ENCODE measurements at places on chromosomes 7 and 10.

GRCh38 chr7:134375206-134375605, 58.5 kb upstream of the SLC35B4 start:
- DNase-seq, result no peak

DNA sequence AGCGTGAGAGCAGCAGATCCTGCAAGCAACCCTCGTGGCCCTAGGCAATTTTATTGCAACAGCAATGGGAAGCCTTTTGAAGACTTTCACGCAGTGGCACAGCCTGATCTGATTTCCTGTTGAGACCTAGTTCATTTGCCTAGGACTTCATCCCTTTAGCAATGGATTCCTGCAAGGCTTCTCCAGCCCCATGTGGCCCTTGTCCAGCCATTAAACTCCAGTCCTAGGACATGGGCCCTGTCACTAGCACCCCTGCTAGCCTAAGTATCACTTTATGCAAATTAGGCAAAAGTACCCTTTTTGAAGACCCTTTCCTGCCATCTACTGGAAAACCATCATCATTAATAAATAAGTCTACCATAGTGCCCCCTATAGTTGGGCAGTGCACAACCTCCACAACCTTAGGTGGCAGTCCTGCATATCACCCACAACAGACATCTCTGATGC, 379.4 kb downstream of the GALNT17 start:
- no peak for DNase-seq

DNA sequence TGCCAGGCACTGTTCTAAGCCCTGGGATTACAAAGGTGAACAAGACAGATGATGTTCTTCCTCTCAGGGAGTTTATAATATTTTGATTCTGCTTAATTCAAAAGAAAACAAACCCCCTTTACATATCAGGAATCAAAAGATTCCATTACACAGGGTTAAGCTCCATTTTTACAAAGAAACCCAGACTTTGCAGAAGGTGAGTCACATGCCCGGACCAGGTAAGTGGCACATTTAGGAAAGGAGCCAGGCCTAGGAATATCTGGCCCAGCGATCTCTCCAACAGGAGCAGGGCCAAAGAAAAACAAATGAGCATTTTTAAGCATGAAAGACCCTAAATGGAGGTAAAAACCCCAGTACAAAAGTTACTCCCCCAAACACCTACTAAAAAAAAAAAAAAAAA, 1.1 kb downstream of the STN1 start:
- no peak for DNase-seq

DNA sequence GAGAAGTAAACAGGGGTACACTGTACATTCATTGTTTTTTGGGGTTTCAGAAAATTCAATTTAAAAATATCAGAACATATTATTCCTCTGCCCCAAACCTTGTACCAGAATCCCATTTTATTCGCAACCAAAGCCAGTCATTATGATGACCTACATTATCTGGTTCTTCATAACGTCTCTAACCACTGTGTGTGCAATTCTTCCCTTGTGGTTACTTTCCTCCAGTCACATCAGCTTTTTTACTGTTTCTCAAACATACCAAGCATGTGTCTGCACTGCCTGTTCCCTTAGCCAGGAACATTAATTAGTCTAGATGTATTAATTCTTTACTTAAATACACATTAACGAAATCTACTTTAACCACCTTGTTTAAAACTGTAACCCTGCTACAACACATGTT, 64.8 kb downstream of the THSD7A start:
- DNase-seq, result no peak

GRCh38 chr10:131689954-131690757, 210.7 kb upstream of the PPP2R2D start:
- no peak for DNase-seq

DNA sequence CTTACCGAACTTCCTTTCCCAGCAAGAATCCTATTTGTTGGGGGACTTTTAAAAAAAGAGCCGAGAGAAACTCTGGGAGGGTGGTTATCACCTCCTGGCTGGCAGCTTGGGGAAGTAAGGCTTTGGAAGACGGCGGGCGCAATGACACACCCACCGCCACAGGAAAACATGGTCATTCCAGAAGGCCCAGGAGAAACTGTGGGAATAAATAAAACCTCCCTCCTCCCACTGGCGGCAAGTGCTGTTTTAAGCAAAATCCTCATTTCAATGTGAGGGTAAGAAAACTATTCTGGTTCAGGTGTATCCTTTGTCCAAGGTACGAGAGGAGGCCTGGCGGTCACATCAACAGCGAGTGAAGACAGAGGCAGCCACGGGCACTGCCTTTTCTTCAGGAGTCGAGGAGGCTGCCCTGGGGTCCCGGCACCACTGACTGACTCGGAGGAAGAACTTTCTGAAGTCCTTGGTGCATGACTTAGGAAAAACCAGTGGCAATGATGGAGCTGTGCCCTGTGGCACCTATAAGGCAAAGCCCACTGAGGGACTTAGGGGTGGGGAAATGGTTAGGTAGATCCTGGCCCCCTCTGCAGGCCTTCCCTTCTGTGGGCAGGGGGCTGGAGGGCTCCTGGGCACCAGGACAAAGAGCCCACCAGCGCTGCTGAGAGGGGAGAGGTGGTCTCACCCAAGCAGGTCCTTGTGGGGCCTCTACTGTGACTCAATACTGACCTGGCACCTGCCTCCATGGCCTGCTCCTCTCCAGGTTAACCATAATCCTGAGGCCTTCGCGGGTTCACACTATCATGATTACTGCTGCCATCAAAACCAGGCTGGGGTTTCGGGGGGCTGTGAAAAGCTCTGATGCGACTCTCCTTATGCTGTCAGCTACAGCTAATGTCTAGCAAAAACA, 21.4 kb downstream of the DNAJB12 start:
- no peak for DNase-seq

DNA sequence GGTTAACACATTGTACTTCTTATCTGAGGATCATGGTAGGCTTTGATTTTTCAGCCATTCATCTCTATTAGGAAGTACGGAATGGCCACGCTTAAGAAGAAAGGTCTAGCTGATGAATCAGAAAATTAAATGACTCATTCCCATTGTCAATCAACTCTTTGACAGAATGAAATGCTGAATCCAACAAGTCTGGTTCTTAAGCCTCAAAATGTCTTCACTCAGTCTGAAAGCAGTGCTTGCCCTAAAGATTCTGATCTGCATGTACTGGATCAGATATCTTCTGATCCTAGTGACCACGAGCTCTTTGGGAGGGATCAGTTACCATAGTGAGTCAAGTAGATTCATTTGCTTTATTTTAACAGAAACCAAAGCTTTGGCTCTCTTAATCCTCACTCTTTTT, 5.7 kb upstream of the CELF2 start:
- DNase-seq, result no peak

DNA sequence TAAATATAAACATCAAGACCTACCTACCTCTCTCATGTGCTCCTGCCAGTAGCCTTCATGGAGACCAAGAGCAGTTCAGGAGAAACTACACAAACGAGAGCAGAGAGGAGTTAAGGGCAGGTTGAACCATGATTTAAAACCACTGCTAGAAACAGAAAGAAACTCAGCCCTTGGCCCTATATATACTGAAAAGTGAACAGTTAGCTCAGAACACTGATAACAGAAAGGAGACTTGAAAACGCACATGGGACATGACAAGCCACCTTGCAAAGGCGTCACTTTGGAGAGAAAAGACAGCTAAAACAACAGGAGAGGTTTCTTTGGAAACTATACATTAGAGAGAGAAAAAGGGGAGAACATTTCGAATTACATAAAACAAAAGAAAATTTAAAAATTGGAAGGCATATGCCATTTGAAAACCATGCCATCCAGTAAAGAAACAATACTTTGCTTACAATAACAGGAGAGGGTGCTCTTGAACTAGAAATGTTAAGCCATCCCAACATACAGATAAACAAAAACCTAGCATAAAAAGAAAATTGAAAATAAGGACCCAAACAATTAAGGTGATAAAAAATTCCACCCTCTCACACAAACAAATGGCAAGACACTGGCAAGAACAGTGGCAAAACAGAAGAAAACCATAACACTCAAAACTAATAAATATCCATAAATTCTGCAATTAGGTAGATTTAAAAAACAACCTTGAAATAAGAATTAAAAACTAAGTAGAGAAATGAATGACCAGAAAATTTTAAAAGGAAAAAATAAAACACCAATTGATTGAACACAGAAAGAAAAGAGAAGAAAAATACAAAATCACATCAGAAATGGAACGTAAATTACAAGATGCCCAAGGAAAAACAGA, 232.7 kb downstream of the IMMP2L start:
- no peak for DNase-seq

DNA sequence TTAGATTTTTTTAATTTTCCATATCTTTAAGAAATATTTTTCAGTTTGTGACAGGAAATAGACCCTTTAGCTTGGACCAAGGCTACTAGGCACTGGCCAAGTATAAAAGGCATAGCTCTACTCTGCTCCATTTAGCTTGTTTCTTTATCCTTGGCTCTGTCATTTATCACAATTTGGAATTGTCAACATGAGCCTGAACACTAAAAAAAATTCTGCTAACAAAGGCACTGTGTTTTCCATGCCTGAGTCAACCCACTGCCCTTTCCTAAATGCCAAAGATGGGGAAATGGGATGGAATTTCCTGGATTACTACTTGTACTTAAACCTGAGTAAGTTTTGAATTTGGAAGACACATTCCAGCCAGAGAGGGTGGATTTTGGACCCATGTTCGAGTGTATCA, 128.4 kb downstream of the NSUN6 start:
- no peak for DNase-seq

GRCh38 chr7:95922191-95922590, 149.8 kb downstream of the DYNC1I1 start:
- no peak for DNase-seq

GRCh38 chr10:7891634-7892033, 73.3 kb downstream of the TAF3 start:
- DNase-seq, result no peak

DNA sequence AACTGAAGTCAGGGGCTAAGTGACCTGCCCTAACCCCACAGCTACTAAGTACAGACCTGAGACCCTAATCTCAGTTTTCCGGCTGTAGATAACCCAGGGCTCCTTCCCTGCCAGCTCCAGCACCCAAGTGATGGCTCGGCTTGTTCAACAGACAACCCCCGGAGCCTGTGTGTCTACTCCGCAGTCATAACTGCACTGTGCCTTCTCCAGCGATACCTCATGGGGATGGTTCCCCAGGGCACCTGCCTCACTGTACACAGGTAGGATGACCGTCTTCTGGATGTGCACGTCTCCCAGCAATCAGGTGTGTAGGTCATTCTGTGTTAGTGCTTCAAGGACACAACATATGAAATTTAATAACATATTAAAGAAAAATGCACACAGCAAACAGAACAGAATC, 37.1 kb downstream of the CPXM2 start:
- no peak for DNase-seq

DNA sequence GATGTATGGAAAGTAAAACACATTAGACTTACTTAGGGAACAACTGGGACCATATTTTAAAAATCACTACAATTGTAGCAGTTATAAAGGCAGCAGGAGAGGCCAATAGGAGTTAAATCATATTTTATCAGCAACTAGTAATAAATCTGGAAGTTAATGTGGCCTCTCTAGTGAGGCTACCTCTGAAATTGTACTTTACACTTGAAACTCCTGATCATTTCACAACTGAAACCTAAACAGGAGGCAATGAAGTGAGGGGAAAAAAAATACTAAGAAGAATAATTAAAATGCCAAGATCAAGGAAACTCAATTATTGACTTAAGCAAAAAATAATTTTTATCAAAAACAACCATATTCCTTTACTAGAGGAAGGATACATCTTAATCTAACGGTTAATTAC, 265.6 kb upstream of the HGF start:
- no peak for DNase-seq

DNA sequence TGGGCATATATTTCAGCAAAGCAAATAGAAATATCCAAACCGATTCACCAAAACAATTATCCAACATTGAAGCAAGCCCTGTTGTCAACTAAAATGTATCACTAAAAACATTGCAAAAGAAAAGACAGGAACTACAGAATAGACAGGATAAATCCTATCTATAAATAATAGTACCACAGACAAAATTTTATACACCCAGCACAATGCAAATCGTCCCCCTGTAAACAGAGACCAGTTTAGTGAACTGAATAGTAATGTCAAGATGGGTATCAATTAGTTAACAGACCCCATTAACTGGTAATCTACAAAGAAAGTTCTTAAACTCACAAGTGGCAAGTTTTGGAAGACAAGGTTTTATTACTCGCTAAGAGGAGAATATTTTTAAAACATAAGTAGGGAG, 4.0 kb downstream of the ZC3HAV1 start:
- DNase-seq, result no peak

- DNase-seq, result no peak
These were observed 7.8 kb downstream of the CD36 start for GRCh38 chr7:80646083-80646865.

GRCh38 chr7:43143918-43144589, 31.6 kb downstream of the HECW1 start:
- no peak for DNase-seq

DNA sequence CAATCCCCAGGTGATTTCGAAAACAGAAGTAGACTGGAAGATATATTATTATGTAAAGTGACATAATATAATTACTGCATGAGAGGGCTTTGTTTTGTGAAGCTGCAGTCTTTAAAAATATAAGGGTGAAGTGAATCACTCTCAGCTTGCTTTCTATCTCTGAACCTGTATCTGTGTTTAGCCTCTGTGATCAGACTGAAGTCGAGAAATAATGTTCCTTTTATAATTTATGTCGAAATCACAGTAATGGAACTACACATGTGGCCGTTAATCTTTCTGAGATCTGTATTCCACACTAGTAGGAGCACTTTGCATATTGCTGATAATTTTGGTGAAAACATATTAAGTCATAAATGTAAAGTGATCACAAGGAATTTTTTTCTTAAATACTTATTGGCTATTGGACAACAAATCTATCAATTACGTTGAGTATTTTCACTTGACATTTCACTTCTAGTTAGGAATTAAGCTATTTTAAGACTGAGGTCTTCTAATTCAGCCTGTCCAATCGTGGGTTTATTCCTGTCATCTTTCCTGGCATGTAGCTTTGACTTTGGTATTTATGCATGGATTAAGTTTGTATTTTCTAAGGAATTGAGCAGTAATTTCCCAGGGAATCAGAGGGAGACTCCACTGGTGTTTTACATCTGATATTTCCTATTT, 268.2 kb upstream of the POT1 start:
- DNase-seq, result no peak

DNA sequence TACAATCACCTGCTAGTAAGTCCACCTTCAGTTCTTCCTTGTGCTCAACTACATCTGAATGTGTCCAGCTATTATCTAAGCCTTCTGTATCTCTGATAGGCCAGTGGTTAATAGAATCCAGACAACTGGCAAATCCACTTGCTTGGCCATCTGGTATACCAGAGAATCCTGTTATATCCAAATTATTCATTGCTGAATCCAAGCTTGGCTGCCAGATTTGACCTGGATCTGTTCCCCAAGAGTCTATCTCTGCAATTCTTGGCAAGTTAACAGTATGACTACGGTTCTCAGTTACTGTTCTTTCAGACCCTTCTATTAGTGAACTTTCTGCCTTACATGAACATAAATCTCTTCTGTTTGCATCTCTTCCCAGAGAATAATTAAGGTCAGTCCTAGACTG, 154.6 kb upstream of the TARP start:
- no peak for DNase-seq

- DNase-seq, result no peak
These were observed 258.1 kb downstream of the CACNA2D1 start for GRCh38 chr7:82185443-82185842.

Data from bone marrow (tissue), 2 donors.